Cardiac muscle cell (in vitro differentiated cells and primary cell): ENCODE measurements at places on chromosomes 7 and 10. TPM values are rescaled to one million over a fixed set of nuclear protein-coding genes. Genes with fewer than 3 reads are reported as not detected.

DNA sequence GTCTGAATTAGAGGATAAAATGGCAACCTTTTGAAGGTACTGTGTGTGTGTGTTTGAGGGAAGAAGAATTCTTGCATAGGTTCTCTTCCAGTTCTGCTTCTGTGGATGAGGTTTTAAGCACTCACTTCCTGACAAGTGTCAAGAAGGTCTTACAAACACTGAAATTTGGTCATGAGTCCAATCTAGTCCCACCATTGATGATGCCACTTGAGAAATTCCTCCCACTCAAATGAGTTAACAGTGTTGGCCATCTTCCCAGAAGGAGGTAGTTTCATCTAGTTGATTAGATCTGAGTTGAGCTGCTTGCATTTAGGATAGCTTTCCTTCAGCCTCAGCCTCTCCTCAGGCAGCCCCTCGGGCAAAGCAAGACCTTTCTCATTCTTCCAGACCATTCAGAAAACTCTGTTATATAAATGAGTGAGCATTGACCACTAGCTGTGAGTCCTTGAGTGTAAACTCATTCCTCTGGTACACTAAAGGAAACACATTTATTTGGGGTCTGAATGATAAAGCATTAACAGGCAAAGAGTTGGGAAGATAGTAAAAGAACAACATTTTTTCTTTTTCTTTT lies 189.5 kb downstream of the TRIL start:
- DNase-seq: no peak

DNA sequence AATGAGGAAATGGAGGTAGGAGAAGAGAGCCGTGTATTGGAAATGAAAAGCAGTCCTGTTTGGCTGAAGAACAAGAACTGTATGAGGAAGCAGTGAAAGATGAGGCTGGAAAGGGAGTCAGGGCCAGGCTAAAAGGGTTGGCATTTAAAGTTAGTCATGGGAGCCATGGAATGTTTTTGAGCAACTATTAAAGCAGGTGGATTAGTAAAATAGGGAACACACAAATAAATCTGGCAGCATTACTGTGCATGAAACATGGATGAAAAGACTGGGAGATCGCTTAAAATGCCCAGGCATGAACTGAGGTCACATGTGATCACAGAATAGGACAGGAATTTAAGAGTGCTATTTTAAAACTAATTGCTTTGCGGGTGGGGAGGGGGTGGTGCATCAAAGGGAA lies 1.4 kb upstream of the IFRD1 start:
- DNase-seq: no peak

- DNase-seq: no peak
Measured at GRCh38 chr7:50341724-50342123, 37.2 kb downstream of the IKZF1 start.

GRCh38 chr7:43856996-43857395 lies 12.3 kb downstream of the MRPS24 start:
- no peak for DNase-seq

DNA sequence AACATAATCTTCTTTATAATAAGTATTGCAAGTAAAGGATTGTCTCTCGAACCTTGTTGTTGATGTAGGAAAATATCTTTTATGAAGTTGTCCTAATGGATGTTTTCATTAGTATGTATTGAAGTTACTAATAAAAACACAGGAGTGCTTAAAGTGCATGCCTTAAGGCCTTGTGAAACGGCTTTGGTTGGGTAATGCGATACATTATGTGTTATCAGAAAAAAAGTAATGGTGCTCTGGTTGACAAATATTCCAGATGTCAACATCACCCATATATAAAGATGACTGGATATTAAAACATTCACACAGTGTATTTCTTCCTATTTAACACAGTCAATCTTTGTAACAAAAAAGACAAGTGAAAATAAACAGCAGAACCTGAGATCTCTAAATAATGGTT lies 310.7 kb downstream of the PRKG1 start:
- no peak for DNase-seq

DNA sequence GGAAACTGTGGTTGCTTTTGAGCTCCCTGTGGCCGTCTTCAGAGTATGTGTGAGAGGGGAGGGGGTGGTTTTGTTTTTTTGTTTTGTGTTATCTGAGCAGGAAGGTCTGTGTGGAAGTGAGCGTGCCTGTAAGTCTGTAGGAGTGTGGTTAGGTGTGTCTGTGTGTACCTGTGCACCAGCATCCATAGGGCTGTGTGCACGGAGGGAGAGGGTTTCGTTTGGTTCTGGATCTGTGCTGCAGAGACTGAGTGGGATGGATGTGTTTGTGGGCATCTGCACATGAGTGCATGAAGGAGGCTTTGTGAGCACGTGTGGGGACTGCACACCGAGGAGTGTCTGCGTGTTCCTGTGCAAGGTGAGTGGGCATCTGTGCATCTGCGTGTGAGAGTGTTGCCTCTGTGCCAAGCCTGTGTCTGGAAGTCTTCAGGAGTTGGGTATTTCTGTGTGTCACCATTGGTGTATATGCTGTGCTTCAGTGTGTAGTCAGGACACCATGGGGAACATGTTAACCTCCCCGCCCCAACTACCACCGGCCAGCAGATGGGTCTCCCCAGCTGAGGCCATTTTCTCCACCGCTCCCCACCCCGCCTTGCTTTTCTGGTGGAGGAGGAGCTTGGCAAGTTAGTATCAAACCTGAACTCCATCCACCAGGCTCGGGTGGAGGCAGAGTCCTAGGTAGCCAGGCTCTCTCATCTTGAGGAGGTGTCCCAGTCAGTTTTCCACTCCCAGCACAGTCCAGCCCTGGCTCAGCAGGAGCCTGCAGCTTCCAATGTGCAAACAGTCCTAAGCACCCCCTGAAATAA lies 7.1 kb upstream of the TLX1 start:
- DNase-seq: no peak

GRCh38 chr10:86971232-86971991 lies 3.1 kb downstream of the ADIRF start:
- peak; percentile 79 for DNase-seq

DNA sequence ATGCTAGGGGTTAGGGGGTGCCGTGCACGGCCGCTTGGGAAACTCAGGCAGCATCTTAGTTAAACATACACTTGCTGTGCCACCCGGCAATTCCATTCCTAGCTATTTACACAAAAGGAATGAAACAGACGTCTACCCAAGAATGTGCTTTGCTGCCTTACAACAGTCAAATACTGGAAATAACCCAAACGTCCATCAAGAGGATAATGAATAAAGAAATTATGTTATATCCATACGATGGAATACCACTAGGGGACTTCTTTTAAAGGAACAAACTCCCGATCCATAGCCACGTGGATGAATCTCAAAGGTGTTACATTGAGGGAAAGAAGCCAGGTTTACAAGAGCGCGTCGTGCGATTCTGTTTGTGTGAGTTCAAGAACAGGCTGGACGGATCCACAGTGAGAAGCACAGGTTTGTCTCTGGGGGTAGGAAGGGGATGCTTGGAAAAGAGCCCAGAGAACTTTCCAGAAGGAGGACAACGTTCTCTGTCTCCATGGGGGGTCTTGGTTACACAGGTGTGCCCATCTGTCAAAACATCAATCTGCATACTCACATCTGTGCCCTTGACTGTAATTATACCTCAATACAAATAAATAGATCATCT lies 41.8 kb downstream of the STK32C start:
- no peak for DNase-seq

DNA sequence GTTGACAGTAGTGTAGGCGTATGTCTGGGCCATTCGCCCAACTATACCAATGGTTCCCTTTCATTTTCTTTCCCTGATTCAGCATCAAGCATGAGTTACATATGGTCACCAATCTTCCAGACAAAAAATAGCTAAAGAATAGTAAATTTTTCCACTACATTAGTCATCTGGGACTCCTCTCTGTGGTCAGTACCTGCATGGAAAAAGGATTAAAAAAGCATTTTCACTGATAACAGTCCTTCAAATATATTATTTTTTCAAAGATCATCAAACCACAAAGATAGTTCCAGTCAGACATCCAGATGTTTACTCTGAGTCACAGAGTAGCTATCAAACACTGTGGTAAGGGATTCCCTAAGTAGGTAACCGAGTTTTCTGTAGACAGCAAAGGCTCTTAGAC lies 302.6 kb upstream of the SEMA3D start:
- peak; percentile 74 for DNase-seq

DNA sequence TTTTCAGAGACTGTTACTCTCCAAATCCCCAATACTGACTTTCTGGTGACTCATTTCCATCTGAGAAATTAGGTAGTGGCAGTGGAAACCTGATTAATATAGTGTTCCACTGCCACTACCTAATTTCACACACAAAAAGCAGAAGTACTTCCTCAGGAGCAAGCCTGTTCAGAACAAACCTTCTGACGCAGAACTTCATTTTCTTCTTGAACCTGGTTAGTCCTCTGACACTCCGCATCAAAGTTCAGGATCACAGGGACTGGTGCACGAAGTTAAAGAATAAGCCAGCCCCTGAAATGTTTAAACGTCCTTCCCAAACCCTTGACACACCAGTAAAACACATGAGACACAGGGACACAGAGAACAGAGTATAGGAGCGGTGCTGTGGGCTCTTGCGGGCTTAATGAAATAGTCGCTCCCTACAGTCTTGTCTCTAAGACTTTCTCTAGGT lies 4.4 kb downstream of the WDR91 start:
- no peak for DNase-seq

DNA sequence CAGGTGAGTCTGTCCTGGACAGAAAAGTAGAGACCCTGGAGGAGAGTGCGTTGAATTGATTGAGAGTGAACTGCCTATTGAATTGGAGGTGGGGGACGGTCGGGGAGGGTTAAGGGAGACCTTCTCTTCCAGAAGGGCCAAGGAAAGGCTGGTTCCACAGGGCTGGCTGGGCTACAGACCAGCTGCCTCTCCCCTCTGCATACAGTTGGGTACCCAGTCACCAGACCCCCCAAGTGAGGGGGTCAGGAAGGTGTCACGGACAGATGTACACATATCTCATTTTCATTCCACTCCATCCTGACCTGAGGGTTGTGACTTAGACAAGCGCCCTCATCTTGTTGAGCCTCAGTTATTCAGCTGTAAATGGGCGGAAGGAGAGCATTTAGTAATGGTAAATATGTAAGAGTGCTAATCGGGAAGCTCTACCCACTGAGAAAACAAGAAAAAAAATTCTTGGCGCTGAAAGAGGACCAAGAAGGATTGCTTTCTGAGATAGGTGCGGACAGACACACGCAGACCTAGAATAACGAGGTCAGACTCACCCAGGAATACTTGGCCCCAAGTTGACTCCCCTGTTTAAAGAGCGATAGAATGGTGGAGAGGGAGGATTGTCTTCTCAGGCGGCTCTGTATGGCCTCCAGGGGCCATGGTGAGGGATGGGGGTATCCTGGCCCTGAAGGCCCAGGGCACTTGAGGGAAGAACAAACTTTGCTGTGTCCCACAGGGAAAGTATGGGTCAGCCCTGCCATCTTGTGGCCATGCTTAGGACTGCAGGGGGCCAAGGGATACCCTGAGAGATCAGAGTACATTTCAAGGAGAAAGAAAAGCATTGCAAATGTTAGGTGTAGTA lies 7.2 kb upstream of the MBL2 start:
- DNase-seq: peak; percentile 80

GNGT1 gene
- not detected in 2 replicates for total RNA-seq

DNAJB9 gene
- total RNA-seq: 183 and 204 TPM in 2 replicates

PKD2L1 gene
- not detected in 2 replicates for total RNA-seq

CRTAC1 gene
- total RNA-seq: 0.30 and 3.1 TPM in 2 replicates

ARMH3 gene
- total RNA-seq: 5.0 and 7.1 TPM in 2 replicates

USP6NL gene
- 21.2 and 25.4 TPM in 2 replicates for total RNA-seq
